ENCODE measurements at places on chromosomes 16 and 17. TPM values are rescaled to one million over a fixed set of nuclear protein-coding genes. Genes with fewer than 3 reads are reported as not detected.

DNA sequence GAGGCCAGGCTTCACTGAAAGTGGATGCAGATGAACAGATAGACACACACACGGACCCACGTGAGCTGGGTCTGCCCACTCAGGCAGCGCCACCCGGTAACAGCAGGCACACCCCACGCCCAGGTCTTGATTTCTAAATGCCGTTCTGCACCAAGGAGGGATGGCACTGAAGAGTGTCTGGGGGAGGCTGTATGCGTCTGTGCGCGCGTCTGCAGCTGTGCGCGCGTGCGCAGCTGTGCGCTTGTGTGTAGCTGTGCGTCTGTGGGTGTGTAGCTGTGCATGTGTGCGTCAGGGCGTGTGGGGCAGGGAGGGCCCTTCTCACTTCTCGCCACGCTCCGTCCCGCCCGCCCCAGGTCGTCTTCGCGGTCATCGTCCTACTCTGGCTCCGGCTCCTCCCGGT, 15.5 kb upstream of the IL17C start:
- peaks cover 74% of the 10 kb centered on the region for H3K36me3 ChIP-seq
- DNase-seq: no peak
- H3K4me3 ChIP-seq: no peak overlapping the region
- no peaks in the 10 kb centered on the region for H3K4me1 ChIP-seq

- H3K27ac ChIP-seq: no peak overlapping the region
- no peak overlapping the region for H3K4me3 ChIP-seq
- H3K36me3 ChIP-seq: no peaks in the 10 kb centered on the region
- no peaks in the 10 kb centered on the region for H3K4me1 ChIP-seq
- peaks cover 17% of the 10 kb centered on the region for H3K27me3 ChIP-seq
Observed at GRCh38 chr16:85812031-85812807, 12.7 kb downstream of the COX4I1 start.

DNA sequence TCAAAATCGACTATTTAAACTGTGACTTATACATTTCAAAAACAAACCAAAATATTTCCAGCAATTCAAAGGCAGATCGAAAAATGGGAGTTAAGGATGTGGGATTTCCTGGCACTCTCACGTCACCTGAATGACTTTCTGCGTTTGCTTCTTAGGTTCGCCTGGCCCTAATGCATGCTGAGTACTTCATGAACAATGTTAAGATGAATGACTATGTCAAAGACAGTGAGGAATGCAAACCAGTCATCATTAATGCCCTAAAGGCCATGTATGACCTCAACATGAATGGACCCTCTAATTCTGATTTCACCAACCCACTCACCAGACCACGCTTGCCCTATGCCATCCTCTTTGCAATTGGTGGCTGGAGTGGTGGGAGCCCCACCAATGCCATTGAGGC, 7.3 kb downstream of the KLHL10 start:
- no peak for DNase-seq
- H3K4me1 ChIP-seq: no peaks in the 10 kb centered on the region
- no peak overlapping the region for H3K4me3 ChIP-seq
- no peaks in the 10 kb centered on the region for H3K36me3 ChIP-seq

- no peak for DNase-seq
- H3K27me3 ChIP-seq: no peaks in the 10 kb centered on the region
- no peak overlapping the region for H3K27ac ChIP-seq
- H3K36me3 ChIP-seq: peaks cover 28% of the 10 kb centered on the region
Observed at GRCh38 chr17:17809531-17810083, 27.2 kb downstream of the SREBF1 start.

GRCh38 chr16:88599825-88600538, 29.8 kb downstream of the ZC3H18 start:
- H3K27me3 ChIP-seq: no peaks in the 10 kb centered on the region
- no peaks in the 10 kb centered on the region for H3K4me1 ChIP-seq
- peaks cover 56% of the 10 kb centered on the region for H3K36me3 ChIP-seq
- no peak overlapping the region for H3K4me3 ChIP-seq

DNA sequence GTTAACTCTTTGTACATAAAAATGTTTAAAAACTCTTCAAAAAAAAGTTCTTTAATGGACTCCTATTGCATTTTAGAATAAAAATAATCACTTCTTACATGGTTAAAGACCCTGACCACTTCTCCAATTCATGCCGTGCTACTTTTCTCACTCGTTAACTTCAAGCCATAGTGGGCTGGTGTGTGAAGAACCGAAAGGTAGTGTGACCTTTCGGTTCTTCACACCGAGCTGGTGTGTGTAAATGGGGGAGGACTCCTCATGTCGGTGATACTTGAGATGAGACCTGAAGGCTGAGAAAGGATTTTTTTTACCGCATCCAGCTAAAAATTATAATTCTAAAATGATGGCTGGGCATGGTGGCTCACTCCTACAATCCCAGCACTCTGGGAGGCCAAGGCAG, 22.1 kb downstream of the RFFL start:
- H3K27me3 ChIP-seq: no peaks in the 10 kb centered on the region
- H3K4me1 ChIP-seq: peaks cover 19% of the 10 kb centered on the region
- no peak overlapping the region for H3K27ac ChIP-seq
- no peak overlapping the region for H3K4me3 ChIP-seq
- no peaks in the 10 kb centered on the region for H3K36me3 ChIP-seq

DNA sequence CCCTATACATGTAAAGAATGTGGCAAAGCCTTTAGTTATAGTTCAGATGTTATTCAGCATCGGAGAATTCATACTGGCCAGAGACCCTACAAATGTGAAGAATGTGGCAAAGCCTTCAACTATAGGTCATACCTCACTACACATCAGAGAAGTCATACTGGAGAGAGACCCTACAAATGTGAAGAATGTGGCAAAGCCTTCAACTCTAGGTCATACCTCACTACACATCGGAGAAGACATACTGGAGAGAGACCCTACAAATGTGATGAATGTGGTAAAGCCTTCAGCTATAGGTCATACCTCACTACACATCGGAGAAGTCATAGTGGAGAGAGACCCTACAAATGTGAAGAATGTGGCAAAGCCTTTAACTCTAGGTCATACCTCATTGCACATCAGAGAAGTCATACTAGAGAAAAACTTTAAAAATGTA, 42.5 kb downstream of the ZNF267 start:
- peaks cover 10% of the 10 kb centered on the region for H3K36me3 ChIP-seq
- DNase-seq: no peak
- no peak overlapping the region for H3K27ac ChIP-seq
- no peak overlapping the region for H3K4me3 ChIP-seq
- no peaks in the 10 kb centered on the region for H3K4me1 ChIP-seq

- H3K27ac ChIP-seq: no peak overlapping the region
- H3K4me3 ChIP-seq: no peak overlapping the region
- H3K4me1 ChIP-seq: no peaks in the 10 kb centered on the region
- no peaks in the 10 kb centered on the region for H3K36me3 ChIP-seq
Observed at GRCh38 chr17:80446645-80447405, 29.6 kb downstream of the NPTX1 start.

DNA sequence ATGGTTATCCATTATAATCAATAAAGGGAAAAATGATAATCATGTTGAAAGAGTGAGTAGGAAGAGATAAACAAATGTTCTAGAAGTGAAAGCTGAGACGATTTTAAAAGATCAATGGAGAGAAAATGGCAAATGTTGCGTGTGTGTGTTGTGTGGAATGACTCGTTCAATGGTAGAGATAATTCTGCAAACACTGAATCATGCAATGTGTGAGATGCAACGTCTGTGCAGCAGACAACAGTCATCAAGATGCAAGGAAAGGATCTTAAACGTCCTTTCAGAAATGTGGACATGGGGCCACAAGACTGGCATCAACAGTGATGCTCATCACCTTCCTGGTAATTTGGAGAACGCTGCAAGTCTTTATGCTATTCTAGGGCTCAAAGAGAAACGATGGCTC, 124.4 kb downstream of the CDYL2 start:
- H3K36me3 ChIP-seq: peaks cover 8% of the 10 kb centered on the region
- no peak overlapping the region for H3K27ac ChIP-seq
- H3K4me1 ChIP-seq: no peaks in the 10 kb centered on the region
- H3K4me3 ChIP-seq: no peak overlapping the region
- H3K27me3 ChIP-seq: no peaks in the 10 kb centered on the region
- no peak for DNase-seq

GRCh38 chr17:2020721-2021120, 4.4 kb downstream of the RTN4RL1 start:
- H3K4me3 ChIP-seq: no peak overlapping the region
- H3K4me1 ChIP-seq: peaks cover 6% of the 10 kb centered on the region
- H3K36me3 ChIP-seq: no peaks in the 10 kb centered on the region

- H3K4me3 ChIP-seq: no peak overlapping the region
- peaks cover 2% of the 10 kb centered on the region for H3K4me1 ChIP-seq
- H3K27me3 ChIP-seq: peaks cover 2% of the 10 kb centered on the region
- DNase-seq: no peak
- no peak overlapping the region for H3K27ac ChIP-seq
Observed at GRCh38 chr17:58161566-58161965, 5.2 kb upstream of the OR4D2 start.

- H3K4me1 ChIP-seq: no peaks in the 10 kb centered on the region
- H3K27ac ChIP-seq: no peak overlapping the region
- no peaks in the 10 kb centered on the region for H3K27me3 ChIP-seq
- H3K36me3 ChIP-seq: no peaks in the 10 kb centered on the region
- H3K4me3 ChIP-seq: no peak overlapping the region
- DNase-seq: no peak
Observed at GRCh38 chr16:69405757-69406156, 18.7 kb upstream of the CYB5B start.

GRCh38 chr16:66619534-66620428, 15.3 kb downstream of the CMTM3 start:
- no peak for DNase-seq
- no peaks in the 10 kb centered on the region for H3K27me3 ChIP-seq
- no peak overlapping the region for H3K27ac ChIP-seq
- H3K4me1 ChIP-seq: no peaks in the 10 kb centered on the region
- peaks cover 2% of the 10 kb centered on the region for H3K36me3 ChIP-seq
- H3K4me3 ChIP-seq: no peak overlapping the region

- H3K27ac ChIP-seq: peak overlapping the region; percentile 100
- no peaks in the 10 kb centered on the region for H3K27me3 ChIP-seq
- no peaks in the 10 kb centered on the region for H3K36me3 ChIP-seq
- peak overlapping the region; percentile 90 for H3K4me3 ChIP-seq
- peaks cover 16% of the 10 kb centered on the region for H3K4me1 ChIP-seq
Observed at GRCh38 chr17:45160447-45161287, 1.0 kb upstream of the HEXIM2 start.

DNA sequence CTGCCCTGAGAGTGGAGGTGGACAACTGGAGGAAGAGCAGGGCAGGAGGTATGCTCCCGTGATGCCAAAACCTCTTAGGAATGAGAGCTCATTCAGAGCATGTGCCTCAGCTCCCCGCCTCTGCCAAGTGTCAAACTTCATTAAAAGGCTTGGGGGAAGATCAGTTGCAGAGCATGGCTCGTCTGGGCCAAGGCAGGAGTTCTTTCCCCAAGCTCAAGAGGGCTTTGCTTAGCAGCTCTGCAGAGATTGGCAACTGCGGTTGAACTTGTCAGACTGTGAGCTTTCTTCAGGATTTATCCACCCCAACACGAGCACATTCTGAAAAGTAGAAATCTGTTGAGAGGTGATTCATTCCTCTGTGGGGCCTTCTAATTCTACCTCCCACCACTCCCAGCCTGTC, 248.1 kb downstream of the HS3ST3A1 start:
- H3K36me3 ChIP-seq: no peaks in the 10 kb centered on the region
- H3K27ac ChIP-seq: no peak overlapping the region
- H3K27me3 ChIP-seq: no peaks in the 10 kb centered on the region
- H3K4me1 ChIP-seq: no peaks in the 10 kb centered on the region

- H3K27me3 ChIP-seq: peaks cover 54% of the 10 kb centered on the region
- H3K4me3 ChIP-seq: no peak overlapping the region
- peak; percentile 73 for DNase-seq
- H3K36me3 ChIP-seq: no peaks in the 10 kb centered on the region
Observed at GRCh38 chr17:19306160-19307111, 56.1 kb downstream of the B9D1 start.

DNA sequence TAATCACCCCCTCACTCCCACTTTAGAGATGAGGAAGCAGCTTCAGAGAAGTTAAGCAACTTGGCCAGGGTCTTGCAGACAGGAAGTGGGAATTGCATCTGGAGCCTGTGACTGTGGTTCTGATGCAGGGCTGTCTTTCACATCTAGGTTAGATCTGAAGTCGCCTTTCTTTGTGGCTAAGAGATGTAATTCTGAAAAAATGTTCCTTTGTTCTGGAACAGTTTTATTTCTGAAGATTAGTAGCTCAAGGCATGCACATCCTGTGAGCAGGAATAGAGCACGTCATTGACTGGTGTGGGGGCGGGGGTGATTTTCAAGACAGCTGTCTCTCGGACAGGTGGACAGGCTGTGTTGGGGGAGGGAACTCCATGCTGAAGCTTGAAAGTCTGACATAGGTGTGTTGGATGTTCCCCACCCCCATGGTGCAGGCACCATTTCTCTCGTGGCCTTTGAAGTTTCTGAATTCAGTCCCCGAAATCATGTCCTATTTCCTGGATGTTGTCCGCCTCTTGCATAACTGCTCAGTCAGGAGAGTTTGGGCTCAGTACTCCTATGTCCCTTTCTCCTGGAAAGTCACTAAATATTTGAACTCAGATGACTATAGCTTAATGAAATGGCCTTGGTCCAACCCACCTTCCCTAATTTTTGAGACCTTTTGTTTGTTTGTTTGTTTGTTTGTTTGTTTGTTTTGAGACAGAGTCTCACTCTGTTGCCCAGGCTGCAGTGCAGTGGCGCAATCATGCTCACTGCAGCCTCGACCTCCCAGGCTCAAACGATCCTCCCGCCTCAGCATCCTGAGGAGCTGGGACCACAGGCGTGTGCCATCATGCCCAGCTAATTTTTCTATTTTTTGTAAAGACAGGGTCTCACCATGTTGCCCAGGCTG, 21.0 kb upstream of the HERPUD1 start:
- no peak for DNase-seq
- no peak overlapping the region for H3K27ac ChIP-seq
- no peak overlapping the region for H3K4me3 ChIP-seq

- H3K27me3 ChIP-seq: no peaks in the 10 kb centered on the region
- no peak overlapping the region for H3K4me3 ChIP-seq
- H3K27ac ChIP-seq: no peak overlapping the region
Observed at GRCh38 chr17:17701658-17702057, 20.4 kb downstream of the RAI1 start.

DNA sequence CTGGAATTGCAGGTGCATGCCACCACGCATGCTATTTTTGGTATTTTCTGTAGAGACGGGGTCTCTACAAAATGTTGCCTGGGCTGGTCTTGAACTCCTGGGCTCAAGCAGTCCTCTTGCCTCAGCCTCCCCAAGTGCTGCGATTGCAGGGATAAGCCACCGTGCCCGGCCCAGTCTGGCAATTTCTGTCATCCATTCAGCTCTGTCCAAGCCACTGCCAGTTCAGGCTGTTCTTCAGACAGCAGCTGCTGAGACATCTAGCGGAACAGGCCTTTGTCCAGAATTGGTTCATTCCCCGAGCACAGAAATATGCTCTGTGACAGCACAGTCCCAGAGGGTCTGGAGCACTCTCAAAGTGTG, 5.4 kb downstream of the SLC47A1 start:
- H3K27me3 ChIP-seq: peaks cover 45% of the 10 kb centered on the region
- H3K4me3 ChIP-seq: no peak overlapping the region
- H3K4me1 ChIP-seq: peaks cover 8% of the 10 kb centered on the region
- no peak overlapping the region for H3K27ac ChIP-seq
- no peaks in the 10 kb centered on the region for H3K36me3 ChIP-seq

- no peak overlapping the region for H3K27ac ChIP-seq
- H3K4me1 ChIP-seq: peaks cover 7% of the 10 kb centered on the region
- peak overlapping the region; percentile 2 for H3K4me3 ChIP-seq
- DNase-seq: no peak
Observed at GRCh38 chr17:57954397-57955182, 622 bp downstream of the CUEDC1 start.

Gene TPSD1
- total RNA-seq: 0.32 TPM

Gene ALDH3A1
- total RNA-seq: not detected

Gene STX1B
- 3.6 TPM for total RNA-seq

Gene TAOK1
- 63.4 TPM for total RNA-seq

Gene CRHR1
- not detected for total RNA-seq

Gene NPIPA1
- 141 TPM for total RNA-seq

Gene WNT3
- not detected for total RNA-seq

Gene ZG16
- total RNA-seq: not detected

Gene OR3A2
- total RNA-seq: 2.3 TPM

Gene TBC1D3I
- 1.1 TPM for total RNA-seq

Gene NPIPA3
- 10.0 TPM for total RNA-seq

Gene NTN3
- not detected for total RNA-seq

Gene FOXN1
- not detected for total RNA-seq

Measured in T-cell (primary cell).